ENCODE measurements at places on chromosomes 4 and X.

- no peak for DNase-seq
These were observed 23.9 kb upstream of the TMSB4X start for GRCh38 chrX:12950851-12951594.

DNA sequence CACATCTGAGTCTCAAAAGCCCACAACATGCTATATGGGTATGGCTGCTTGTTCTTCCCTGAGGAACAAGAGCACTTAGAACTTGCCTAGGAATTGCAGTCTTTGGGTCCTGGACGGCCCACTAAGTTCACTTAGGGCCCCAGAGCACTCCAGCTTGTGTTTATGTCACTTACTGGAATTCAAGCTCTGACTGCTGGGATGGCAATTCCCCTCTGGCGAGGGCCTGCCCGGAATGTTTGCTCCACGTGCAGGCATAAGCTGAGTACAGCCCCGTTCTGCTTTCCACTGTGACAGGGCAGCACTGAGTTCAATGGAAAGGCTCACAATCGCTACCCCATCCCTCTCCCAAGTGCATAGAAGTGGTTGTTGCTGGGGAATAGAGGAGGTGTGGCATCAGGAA lies 25.9 kb upstream of the RASSF6 start:
- no peak for DNase-seq

DNA sequence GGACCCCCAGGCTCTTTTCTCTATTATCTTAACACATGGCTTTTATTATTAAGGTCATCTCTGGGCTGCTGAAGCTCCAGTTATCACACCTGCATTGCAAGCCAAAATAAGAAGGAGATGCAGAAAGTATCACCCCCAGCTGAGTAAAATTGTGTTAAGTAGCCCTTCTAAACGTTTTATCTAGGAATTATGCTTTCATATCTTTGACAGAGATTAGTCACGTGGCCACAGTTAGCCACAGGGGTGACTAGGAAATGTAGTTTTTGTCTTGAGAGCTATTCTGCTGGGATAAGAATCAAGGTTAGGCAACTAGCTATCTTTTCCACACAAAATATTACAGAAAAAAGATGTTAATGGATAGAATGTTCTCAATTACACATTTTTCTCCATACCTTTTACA lies 102.1 kb downstream of the ANXA3 start:
- DNase-seq = no peak

DNA sequence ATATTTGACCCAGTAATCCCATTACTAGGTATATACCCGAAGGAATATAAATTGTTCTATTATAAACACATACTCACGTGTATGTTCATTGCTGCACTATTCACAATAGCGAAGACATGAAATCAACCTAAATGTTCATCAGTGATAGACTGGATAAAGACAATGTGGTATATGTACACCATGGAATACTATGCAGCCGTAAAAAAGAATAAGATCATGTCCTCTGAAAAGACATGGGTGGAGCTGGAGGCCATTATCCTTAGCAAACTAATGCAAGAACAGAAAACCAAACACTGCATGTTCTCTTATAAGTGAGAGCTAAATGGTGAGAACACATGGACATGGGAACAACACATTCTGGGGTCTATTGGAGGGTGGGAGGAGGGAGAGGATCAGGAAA lies 36.5 kb downstream of the NUDT9 start:
- no peak for DNase-seq

DNA sequence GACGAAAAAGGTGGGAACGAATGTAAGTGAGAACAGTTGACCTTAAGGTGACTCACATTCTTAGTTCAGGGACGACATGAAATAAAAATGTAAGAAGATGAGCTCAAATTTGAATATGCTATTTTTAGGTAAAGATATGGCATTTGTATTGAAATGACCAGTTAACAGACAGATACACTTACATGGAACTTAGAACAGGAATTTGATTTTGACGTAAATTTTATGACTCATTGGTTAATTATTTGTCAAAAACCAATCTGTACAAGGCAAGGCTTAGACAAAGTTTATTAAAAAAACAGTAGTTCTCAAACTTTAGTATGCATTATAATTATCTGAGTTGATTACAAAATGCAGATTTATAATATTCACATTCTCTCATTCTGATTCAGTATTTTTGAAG lies 469.4 kb downstream of the CFAP47 start:
- no peak for DNase-seq

DNA sequence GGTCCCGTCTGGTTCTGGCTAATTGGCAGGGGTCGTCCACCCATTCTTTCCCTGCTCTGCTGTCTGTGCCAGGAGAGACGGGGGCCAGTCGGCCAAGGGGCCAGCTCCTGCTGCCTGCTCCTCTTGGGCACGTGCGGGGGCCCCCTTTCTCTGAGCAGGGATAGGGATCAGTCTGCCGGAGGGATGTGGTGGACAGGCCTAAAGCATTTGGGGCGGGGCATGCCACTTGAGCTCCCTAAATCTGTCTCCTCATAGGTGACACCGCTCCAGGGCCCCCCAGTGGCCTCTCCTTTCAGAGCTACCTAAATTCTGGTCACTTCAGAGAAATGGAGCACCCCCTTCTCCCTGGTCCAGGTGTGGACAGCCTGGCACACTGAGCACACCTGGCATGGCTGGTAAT lies 4.2 kb upstream of the MSANTD1 start:
- DNase-seq = no peak

DNA sequence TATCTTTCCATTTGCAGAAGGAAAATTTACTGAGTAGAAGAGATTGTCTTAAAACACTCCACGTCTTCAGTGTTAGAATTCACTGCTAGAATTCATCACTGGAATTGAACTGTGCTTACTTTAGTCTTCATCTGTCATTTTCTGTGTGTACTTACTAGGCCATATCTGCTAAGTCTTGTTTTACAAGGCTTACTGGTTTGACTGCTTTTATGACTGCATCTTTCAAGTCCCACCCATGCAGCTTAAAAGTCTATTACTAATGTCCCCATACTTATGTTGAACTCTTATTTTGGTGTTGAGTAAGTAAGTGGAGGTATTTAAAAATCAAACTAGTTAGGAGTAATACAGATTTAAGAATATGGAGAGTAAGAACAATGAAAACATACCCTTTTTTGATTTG lies 14.6 kb downstream of the CLCN3 start:
- DNase-seq = no peak

GRCh38 chr4:53196882-53197771 lies 168.7 kb downstream of the SCFD2 start:
- no peak for DNase-seq

DNA sequence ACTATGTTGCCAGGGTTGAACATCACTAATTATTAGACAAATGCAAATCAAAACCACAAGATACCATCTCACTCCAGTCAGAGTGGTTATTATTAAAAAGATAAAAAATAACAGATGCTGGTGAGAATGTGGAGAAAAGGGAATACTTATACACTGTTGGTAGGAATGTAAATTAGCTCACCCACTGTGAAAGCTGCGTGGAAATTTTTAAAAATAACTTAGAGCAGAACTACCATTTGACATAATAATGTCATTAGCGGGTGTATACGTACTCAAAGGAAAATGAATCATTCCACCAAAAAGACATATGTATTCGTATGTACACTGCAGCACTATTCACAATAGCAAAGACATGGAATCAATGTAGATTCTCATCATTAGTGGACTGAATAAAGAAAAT lies 48.6 kb upstream of the UGT2A1 start:
- DNase-seq = no peak

- peak; percentile 12 for DNase-seq
These were observed 105.6 kb downstream of the CNKSR2 start for GRCh38 chrX:21479695-21480270.

DNA sequence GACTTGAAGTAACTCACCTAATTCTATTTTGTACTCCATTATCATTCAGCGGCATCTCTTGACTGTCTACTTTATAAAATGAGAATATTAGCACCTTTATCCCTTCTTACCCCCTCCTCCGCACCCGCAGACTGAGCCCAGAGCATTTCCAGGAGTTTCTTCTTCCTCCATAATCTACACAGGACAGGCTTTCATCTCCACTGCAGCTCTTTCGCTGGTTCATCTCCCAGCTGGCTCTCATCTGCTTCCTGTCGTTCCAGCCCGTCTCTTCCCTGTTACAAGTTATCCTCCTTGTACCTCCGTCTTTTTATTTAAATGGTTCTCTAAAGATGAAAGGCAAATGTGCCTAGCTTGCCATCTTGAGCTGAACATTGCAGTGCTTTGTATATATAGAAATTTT lies 39.8 kb downstream of the GALNT7 start:
- DNase-seq = no peak

DNA sequence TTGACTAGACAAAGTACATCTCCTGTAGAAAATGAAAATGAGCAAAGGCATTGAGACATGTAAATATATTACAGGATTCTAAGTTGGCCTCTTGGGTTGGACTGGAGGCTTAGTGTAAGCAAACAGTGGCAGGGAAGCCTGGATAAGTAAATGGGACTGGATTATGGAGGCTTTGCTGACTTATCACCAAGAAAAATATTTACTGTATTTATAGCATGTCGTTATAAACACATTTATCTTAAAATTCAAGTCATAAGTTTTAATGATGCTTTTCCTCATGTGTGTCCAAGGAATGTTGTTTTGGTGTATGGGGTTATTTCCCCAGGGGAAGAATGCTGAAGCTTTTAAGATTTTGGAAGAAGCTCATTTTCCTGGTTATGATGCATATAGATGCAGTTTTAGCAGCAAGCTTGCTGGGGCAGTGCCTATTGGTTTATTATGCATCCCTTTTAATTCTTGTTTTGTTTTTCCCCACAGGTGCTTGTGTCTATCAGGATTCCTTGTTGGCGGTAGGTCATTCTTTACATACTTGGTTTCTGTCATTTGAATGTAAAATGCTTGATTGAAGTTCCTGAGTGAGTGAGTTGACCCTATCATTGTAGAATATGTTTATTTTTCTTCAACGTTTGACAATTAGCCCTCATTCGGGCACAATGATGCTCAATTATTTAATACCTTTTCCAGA lies 8.5 kb downstream of the FRAS1 start:
- no peak for DNase-seq

DNA sequence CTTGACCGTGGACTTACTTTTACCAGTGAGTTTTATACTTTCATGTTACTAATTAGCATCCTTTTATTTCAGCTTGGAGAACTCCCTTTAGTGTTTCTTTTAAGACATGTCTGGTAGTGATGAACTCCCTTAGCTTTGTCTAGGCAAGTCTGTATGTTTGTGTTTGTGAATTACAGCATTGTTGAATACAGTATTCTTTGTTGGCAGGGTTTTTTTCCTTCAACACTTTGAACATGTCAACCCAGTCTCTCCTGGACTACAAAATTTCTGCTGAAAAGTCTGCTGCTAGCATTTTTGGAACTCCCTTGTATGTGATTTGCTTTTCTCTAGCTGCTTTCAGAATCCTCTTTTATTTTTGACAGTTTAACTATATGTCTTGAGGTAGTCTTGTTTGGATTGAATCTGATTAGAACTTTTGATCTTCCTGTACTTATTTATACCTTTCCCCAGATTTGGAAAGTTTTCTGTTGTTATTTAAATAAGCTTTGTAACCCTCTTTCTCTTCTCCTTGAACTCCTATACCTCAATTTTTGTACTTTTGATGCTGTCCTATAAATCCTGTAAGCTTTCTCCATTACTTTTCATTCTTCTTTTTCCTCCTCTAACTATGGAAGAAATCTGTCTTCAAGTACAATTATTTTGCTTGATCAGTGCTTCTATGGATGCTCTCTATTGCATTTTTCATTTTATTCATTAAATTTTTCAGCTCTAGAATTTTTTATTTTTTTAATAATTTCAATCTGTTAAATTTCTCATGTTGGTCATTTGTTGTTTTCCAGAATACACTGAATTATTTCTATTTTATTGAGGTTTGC lies 14.1 kb downstream of the PAPSS1 start:
- no peak for DNase-seq

DNA sequence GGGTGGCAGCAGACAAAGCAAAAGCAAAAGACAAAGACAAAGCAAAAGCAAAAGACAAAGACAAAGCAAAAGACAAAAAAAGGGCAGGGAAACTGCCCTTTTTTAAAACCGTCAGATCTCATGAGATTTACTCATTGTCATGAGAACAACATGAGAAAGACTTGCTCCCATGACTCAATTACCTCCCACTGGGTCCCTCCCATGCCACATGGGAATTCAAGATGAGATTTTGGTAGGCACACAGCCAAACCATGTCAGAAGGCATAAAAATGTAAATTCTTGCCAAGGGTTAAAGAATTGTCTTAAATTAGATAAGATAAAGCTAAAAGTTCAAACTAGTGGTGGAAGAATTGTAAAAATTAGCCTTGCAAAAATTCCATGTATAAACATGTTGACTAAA lies 419.7 kb downstream of the TRAM1L1 start:
- no peak for DNase-seq

DNA sequence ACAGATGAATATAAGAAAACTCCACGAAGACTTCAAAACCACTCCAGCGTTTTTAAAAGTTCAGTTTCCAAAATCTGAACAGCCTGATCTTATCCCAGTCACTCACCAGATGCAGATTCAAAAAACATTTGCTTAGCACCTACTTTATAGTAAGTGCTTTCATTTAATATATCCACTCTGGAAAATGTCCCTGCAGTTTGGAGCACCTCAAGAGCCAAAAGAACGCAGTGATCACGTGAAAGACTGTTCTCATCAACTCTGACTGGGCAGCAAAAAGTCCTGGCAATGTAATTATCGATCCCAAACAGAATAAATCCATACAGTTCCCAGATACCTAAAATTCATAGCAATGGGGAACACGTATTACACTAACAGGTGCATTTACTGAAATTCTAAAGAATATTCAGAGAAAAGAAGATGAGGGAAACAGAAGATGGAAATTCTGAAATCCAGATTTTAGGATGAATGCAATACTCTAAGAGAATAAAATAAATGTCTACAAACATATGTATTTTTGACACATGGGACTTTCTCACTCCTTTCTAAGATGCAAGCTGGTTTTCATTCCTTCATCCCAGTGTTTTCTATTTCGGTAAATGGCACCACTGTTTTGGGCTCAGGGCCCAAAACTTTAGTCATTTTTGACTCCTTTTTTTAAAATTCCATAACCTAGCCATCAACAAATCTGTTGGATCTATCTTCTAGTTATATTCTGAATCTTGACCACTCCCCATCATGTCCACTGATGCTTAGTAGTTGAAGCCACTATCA lies 13.9 kb downstream of the ATP8A1 start:
- no peak for DNase-seq

GRCh38 chrX:96684339-96685209 lies at the start of gene DIAPH2:
Gene DIAPH2 (plus strand): TSS chrX:96684842.
- peak; percentile 83 for DNase-seq
